ENCODE measurements at places on chromosomes 13 and 19.

- peaks cover 2% of the 10 kb centered on the region for H3K4me1 ChIP-seq
- no peak overlapping the region for H3K4me3 ChIP-seq
- no peaks in the 10 kb centered on the region for H3K36me3 ChIP-seq
- no peaks in the 10 kb centered on the region for H3K27me3 ChIP-seq
- DNase-seq = peak; percentile 4
Measured at GRCh38 chr13:100394005-100394695, 194.4 kb downstream of the GGACT start.

DNA sequence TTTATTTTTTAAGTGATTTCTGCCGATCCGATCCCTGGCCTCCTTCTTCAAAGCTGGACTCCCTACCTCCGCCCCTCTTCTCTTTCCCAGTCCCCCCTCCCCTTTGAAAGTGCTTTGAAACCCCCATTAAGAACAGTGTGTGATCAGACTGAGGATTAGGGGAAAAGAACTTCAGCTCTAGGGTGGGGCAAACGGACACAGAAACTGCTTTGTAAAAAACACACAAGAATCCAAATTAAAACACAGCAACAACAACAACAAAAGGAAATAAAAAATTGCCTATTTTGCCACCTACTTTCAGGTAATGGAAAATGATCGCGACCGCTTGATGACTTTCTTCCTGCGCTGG is 1.4 kb downstream of the SPRY2 start:
- peak; percentile 79 for DNase-seq
- peak overlapping the region; percentile 99 for H3K27ac ChIP-seq
- H3K4me1 ChIP-seq = peaks cover 19% of the 10 kb centered on the region

GRCh38 chr13:89486065-89486464 is 1814.9 kb downstream of the SLITRK5 start:
- no peak for DNase-seq
- no peak overlapping the region for H3K27ac ChIP-seq
- no peak overlapping the region for H3K4me3 ChIP-seq
- H3K27me3 ChIP-seq = no peaks in the 10 kb centered on the region
- no peaks in the 10 kb centered on the region for H3K4me1 ChIP-seq
- H3K36me3 ChIP-seq = no peaks in the 10 kb centered on the region

- H3K4me3 ChIP-seq = no peak overlapping the region
- peaks cover 3% of the 10 kb centered on the region for H3K36me3 ChIP-seq
- H3K27me3 ChIP-seq = no peaks in the 10 kb centered on the region
- H3K4me1 ChIP-seq = no peaks in the 10 kb centered on the region
Measured at GRCh38 chr19:27774827-27775226, 1438.1 kb downstream of the UQCRFS1 start.

DNA sequence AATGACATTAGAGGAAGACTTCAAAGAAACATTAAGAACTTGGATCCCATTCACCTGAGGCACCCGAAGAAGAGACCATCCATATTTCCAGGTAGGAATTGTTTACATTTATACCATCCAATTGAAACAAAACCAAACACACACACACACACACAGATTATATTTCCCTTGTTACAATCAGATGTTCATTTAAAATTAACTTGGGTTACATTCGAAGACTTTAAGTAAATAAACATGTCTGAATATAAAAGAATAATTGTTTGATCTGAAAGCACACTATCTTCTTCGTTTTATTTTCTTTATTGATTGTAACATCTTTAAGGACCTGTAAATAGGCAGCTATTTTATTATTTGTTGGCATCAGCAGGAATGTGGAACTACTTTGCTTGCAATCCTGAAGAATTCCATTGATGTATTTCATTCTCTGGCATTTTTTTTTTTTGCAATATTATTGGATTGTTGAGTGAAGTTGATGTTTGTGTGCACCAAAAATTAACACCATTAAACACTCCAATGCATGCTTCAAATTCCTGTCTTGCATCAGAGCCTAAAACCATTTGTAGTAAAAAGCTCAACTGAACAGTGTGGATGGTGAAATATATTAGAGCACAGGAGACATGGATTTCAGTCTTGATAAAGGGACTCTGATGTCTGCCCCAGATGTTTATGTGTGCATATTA is 85.3 kb upstream of the FRY start:
- H3K4me1 ChIP-seq = peaks cover 18% of the 10 kb centered on the region
- peak overlapping the region; percentile 82 for H3K27ac ChIP-seq
- no peaks in the 10 kb centered on the region for H3K36me3 ChIP-seq
- H3K27me3 ChIP-seq = no peaks in the 10 kb centered on the region
- peak overlapping the region; percentile 30 for H3K4me3 ChIP-seq
